Common myeloid progenitor, CD34-positive (primary cell): ENCODE measurements at places on chromosomes 2 and 18.

- no peak for DNase-seq
These were observed 49.7 kb downstream of the GLI2 start for GRCh38 chr2:120785228-120785966.

DNA sequence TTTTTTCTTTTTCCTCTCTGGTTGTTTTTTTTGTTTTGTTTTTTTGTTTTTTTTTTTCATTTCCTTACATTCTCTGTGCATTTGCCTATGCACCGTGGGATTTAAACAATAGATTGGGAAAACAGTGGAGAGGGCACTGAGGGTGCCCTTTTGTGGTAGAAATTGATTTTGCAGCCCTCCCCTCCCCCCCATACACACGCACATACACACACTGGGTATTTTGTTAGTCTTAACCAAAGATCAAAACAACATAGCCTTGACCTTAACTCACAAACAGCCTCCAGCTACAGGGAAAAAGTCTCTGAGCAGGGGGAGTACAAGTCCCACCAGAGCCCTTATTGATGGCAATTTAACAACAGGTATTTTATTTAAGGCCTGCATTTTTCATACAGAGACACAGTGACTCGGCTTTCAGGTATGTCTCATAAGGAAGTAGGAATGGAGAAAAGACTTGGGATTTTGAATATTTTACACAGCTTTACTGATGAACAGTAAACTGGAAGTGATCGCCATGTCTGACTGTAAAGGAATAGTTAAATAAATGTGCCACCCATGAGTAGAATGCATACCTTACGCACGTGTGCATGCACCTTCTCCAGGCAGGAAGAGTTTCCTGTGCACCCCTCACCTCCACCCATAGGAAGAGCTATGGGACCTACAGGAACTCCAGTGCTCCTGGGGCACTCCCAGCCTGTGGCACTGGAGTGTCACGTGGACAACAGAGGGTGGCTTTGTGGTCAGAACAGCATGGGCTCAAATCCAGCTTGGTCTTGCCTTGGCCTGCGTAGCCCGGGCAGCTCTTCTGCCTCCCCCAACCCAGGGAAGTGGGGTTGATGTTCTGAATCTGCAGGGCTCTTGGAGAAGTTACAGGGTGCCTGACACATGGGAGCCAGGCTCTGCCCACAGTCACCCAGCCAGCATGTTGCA is 266.4 kb downstream of the ANAPC1 start:
- no peak for DNase-seq

DNA sequence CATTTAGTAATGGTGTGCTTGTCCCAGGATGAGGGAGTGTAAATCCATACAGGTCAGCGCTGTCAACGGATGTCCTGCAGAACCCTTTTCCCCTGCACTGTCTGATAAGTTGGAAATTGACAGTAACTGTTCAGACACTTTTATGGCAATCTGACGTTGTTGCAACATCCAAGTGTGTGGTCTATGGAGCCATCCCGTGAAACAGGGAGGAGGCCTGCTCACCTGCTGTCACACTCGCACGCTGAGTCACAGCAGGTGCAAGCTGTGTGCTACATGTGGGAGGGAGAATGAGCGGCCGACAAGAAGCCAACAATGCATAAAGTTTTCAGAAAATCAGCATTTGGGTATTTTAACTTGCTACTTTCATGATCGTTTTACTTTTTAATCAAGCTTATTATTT is 43.7 kb upstream of the RMDN2 start:
- DNase-seq: no peak

- no peak for DNase-seq
These were observed 134.6 kb downstream of the CTIF start for GRCh38 chr18:48673456-48673852.

DNA sequence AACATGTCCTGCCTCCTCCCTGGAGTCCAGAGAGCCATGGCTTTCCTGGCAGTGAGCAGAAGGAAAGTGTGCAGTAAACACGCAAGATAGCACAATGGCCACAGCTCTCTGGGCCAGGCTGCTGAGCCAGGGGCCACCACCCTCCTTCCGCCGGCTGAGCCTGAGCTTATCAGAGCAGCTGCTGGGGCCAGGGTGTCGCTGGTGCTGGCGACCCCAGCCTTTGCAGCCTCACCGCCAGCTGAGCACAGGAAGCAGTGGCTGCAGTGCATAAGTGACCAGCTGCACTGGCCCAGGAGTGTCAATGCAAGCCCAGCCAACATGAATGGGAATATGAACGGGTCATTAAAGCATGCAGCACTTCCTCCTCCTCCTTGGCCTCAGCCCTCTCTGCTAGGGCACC is 172.0 kb downstream of the ZFP36L2 start:
- DNase-seq: no peak

- no peak for DNase-seq
These were observed 59.4 kb downstream of the ANKMY1 start for GRCh38 chr2:240498171-240498957.

DNA sequence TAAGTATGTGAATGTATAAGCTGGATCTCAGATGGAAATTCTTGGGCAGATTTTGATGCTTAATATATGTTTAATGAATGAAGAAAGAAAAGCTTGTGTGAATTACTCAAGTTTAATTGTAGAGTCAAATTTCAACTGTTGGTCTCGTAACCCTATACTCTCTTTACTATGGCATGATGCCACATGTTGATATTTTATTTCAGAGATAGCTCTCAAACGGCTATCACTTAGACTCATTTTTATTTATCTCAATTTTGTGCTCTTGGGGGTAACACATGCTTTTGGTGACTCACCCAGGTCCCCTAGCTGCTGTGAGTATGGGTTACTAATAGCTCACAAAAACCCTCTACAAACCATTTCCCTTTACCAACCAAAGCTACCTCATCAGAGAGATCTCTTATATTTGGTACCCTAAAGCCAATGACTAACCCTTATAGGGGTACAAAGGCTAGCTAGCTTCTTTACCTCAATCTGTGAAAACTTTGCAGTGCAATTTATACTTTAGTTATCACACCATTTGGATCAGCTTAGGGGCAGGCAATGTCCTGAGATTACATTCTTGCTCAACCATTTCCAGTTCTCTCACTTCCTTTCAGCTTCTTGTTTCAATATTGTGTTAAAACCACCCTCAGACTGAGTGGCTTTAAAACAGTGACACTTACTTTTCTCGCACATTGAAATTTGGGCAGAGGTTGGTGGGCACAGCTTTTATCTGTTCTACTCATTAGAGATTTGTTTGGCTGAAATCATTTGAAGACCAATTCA is 240.3 kb downstream of the CDH7 start:
- DNase-seq: no peak

GRCh38 chr2:179438654-179439053 is 174.0 kb upstream of the SESTD1 start:
- no peak for DNase-seq

- peak; percentile 57 for DNase-seq
These were observed at the start of gene L3MBTL4 for GRCh38 chr18:6414723-6415417. L3MBTL4 (minus strand) TSS chr18:6414911; CDS start chr18:6311625, 103,286 bp downstream.

- DNase-seq: no peak
These were observed 309.3 kb upstream of the MEX3C start for GRCh38 chr18:51506811-51507210.

GRCh38 chr2:42102591-42103450 is 55.0 kb downstream of the PKDCC start:
- DNase-seq: no peak

DNA sequence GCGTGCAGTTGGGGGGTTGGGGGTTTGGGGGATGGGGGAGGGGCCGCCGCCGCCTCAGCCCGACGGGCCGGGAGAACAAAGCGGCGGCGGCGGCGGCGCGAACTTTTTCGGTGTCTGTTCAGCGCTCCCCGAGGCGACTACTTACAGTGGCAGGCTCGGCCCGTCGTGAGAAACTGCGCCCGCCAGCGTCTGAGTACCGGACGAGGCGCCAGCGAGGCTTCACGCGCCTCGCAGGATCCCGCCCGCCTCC is 172 bp downstream of the PRKD3 start:
- peak; percentile 84 for DNase-seq

DNA sequence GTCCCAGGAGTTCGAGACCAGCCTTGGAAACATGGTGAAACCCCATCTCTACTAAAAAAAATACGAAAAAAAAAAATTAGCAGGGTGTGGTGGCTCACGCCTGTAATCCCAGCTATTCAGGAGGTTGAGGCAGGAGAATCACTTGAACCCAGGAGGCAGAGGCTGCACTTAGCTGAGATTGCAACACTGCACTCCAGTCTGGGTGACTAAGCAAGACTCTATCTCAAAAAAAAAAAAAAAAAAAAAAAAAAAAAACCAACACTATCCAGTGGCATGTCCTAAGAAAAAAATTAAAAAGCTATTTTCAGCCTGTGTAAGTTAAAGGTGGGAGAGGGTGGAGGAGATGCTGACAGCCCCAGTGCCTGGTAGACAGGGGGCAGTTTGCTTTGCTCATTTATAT is 32.2 kb upstream of the REL start:
- DNase-seq: peak; percentile 46
